Activated CD4-positive, alpha-beta T cell treated with anti-CD3 and anti-CD28 coated beads, Interleukin-2, Interleukin-6, amounts not matched to agents 100 ng/mL and 50 ng/mL, durations not matched to agents 16 hours and 8 hours (primary cell): ENCODE measurements at places on chromosomes 6 and 20.

DNA sequence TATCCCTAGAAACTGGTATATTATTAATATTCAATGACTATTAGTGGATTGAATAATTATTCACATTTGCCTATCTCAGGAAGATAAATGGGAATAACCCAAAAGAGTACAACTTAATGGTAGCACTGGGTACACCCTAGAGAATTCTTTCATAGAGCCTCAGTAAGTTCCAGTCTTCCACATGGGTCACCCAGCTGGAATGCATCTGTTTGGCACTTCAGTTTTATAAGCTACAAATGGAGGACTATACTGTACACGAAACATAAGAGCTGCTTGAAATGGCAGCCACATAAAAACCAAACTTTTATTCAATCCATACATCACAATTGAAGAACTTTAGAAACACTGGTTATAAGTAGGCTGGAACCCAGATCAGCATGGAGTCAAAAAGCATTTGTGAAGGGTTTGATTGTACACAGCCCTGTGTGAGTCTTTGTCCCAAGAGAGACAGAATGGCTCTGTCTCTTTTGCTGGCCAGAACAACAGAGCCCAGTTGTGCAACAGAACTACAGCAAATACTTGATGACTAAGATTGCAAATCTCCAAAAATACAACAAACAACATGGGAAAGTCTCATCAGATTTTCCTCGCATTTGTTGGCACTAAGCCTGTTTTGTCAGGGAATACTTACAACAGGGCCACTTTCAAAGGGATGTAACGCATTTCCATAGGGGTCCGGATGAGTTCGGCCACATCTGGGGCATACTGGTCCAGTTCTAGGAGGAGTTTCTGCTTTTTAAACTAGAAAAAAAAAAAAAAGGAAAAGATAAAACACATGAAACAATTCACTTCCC, 39.5 kb downstream of the PIGU start:
- DNase-seq: no peak

- no peak for DNase-seq
These were observed 122.1 kb downstream of the CD164 start for GRCh38 chr6:109260126-109260525.

DNA sequence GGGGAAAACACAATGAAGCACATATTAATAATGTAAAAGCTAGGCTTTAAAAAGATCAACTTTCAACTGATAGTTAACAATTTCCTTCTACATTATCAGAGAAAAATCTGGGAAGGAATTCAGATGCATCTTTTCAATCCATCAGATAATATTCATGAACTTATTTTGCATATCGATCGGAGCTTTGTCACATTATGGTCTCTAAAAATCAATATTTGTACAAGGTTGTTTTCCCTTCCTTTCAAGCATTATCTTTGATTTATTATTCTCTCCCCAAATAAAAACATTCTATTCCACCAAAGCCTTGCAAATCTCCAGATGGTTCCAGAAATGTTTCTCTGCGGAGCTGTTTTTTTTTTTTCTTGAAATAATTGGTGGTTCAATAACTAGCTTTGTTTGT, 101.9 kb downstream of the GPR63 start:
- DNase-seq: no peak

DNA sequence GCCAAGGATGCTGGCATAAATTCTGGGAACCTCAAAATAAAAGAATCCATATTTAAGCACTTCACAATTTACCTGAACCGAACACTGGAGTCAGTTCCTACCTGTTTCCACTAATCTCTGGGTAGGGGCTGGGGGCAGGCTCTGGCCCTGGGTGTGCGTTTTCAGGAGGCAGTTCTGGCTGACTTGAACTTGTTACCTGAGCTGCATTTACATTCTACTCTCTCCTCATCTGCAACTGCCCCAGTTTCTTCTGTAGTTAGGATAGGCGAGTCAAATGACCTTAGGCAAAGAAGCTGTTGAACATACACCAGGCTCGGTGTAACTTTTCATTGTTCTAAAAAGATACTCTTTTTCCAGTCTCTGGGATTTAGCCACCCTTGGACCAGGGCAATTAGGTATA, 13.2 kb downstream of the CARMIL1 start:
- no peak for DNase-seq

- peak; percentile 86 for DNase-seq
These were observed 210.2 kb downstream of the TMEM200A start for GRCh38 chr6:130575971-130576370.
